ENCODE measurements at places on chromosomes 3 and 15.
A peak's percentile ranks its signal among the peaks of the same experiment; 100 is the strongest.

DNA sequence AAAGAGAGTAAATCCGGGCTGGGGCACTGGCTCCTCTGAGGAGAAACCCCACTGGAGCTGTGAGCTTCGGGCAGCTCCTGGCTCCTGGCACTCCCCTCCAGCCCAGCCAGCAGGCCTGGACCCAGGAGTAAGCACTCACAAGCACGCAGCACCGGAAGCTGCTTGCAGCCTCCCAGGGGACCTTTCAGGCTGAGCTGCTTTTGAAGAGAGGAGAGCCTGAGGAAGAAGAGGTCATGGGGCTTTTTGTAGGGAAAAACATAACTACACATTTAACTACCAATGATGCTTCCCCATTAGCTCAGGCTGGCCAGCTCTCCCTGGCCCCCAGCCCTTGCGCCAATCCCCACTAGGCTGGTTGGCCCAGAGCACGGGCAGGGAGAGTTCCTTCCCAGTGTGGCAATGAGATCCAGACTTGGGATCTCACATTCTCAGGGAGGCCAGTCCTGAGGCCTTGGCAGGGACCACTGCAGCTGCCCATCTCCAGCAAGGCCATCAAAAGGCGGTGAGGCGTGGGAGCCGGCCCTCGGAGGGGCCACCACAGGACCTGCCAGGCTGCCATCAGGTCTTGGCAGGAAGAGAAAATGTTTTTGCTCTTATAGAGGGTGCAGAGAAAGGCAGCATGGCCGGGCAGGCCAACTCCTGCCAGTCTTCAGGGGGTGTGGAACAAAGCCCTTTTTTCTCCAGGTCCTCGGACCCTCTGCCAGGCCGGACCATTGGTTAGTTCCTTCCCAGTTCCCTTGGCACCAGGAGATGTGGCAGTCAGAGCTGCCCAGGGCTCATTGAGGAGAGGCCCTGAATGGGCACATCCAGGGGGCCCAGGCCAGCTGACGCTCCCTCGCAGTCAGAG lies 41.5 kb upstream of the MFGE8 start:
- DNase-seq: peak; percentile 56

DNA sequence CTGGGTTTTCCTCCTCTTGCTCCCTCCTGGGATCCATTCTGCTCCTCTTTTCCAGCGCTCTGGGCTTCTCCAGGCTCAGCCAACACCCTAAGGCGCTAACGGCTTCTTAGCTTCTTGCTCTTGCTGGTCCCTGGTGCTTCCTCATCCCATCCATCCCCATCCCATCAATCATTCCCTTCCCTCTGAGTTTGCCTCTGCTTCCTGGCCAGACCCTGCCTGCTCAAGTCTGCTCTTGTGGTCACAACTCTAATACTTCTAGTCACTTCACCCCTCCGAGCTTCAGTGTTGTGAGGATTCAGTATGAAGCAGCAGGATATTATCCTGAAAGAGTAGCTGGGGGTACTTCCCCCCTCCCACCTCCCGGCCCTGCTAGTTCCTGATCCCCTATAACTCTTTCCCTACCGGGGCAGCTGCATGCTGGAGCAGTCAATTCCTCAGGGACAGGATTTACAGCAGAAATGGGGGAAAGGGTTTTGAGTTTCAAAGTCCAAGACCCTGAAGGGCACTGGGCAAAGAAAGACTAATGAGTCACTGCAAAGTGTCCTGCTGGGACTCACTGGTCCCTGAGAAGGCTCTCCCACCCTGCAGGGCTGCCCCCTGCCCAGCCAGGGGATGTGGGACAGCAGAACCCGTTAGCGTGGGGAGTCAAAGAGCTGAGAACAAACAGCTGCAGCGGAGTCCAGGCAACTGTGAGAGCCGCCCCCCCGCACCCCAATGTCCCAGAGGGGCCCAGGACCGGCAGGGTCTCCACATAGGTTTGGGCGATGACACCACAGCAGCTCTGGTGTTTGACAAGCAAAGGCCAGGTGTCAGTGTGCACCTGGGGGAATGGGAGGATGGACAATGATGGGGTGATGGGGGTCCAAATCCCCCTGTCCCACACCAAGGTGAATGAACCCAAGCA lies 2.3 kb upstream of the SYNM start:
- no peak for DNase-seq

DNA sequence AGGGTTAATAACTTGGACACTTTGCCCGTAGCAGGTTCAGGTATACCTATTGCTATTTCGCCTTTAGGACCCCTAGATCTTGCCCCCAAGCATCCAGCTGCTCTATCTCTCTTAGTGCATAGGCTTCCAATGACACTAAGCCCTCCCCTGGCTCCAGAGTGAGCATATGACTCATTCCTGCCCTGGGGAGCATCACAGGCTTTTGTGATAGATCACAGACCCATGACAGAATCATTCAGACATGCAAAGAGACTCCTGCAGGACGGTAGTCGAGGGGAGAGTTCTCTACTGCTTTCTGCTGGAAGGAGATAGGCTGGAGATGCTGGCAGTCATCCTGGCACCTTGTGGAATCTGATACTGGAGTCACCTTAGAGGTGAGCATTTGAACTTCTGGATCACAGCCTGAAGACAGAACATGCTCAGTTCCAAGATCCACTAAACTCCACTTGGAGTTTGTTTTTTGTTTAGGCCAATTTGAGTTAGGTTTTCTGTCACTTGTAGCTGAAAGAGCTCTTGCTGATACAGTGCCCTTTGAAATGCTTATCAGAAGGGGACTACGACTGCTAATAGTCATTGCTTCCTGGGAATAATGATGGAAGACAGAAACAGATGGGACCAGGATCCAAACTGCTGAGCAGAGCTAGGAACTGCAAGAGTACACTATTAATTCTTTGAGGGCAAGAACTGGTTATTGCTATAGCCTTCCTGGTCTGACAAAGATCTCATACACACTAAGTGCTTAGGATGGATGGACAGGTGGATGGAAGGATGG lies 11.0 kb downstream of the LYSMD2 start:
- DNase-seq: no peak

GRCh38 chr15:42800731-42801474 lies 64.0 kb upstream of the CDAN1 start:
- no peak for DNase-seq

- DNase-seq: no peak
Observed at GRCh38 chr3:57803647-57804081, 47.6 kb downstream of the SLMAP start.
